ENCODE measurements at places on chromosomes 11 and 22.

GRCh38 chr22:28937206-28938025, 54.0 kb downstream of the ZNRF3 start:
- no peak for DNase-seq

DNA sequence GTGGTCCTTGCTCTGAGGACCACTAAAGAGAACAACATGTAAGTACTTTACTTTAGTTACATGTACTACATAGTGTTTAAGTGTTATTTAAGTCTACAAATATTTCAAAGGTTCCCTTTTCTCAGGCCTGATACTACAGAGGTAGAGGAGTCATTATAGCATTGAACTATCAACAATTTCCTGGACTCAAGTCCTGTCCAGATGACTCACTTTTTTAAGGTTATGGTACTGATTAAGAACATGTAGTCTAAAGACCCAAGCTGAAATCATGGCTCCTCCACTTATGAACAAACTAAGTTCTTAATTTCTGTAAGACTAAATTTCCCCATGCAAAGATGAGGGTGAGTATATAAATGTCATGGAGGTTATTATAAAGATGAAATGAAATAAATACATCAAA, 74.7 kb downstream of the NARS2 start:
- no peak for DNase-seq

DNA sequence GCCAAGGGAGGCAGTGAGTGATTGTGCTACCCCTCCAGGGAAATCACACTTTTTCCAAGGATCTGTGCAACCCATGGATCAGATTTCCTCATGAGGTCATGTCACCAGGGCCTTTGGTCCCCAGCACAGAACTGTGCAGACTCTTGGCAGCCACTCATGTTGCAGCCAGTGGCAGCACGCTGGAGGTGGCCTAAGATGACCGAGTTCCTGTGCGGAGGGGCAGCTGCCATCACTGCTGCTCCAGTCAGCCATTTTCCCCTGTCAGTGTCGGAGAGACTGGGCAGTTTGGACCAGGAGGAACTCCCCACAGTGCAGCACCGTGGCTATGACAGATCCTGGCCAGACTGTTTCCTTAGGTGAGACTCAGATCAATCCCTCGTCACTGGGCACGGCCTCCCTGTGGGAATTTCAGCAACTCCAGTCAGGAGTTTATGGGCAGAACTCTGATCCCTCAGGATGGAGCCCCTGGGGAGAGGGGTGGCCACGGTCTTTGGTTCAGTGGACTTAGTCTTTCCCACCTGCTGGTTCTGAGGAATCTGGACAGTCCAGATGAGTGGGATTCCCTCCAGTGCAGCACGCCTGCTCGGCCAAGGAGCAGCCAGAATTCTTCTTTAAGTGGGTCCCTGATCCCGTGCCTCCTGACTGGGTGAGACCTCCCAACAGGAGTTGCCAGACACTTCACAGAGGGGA, 194.6 kb upstream of the CARD18 start:
- no peak for DNase-seq

GRCh38 chr11:40119661-40120060, 1339.8 kb downstream of the LRRC4C start:
- DNase-seq: no peak

DNA sequence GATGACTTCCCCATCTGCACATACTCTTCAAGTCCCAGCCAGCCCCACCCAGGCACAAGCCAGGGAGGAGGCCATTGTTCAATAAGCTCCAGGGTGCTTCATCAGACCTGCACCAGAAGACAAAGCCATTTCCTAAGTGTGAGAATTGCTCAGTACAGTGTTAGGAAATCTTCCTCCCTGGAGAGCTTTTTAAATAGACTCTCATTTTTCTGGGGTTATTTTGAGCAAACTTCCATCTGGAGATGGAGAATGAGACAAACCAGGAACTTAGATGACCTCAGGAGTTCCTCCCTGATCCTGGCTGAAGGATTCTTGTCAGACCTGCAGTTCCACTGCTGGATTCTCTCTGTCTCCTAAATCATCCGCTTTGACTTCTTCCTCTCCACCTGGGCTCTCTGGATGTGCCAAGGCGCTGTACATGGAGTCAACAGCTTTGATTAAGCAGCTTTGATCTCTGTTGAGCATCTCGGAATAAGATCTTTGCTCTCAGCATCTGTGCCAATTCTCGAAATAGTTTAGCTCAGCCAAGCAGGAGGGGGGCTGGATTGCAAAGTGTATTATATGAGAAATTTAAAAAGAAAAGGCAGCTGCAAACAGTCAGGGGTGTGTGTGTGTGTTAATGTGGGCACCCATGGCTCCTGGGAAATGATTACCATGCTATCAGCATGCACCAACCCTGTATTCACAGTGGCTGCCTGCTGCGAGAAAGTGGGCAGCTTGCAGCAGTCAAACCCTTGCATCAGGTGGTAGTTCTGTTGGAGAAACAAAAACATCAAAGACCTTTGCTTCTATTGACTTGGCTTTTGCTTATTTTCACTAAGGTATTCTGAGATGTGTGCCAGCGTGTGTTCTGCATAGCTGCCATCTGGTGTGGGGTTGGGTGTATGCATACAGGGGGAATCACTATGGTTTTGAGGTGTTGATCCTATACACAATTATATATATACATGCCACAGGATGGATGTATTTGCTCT, 70.2 kb upstream of the NAV2 start:
- no peak for DNase-seq

GRCh38 chr11:70460964-70461363, 62.6 kb downstream of the CTTN start:
- DNase-seq: no peak

Measured in activated CD8-positive, alpha-beta memory T cell treated with anti-CD3 and anti-CD28 coated beads for 4 hours (primary cell).